MV-4-11 (cell line): ENCODE measurements at places on chromosomes 2 and 18.

- DNase-seq, result peak; percentile 61
Observed at GRCh38 chr18:63317982-63318888, 1.3 kb downstream of the BCL2 start.

DNA sequence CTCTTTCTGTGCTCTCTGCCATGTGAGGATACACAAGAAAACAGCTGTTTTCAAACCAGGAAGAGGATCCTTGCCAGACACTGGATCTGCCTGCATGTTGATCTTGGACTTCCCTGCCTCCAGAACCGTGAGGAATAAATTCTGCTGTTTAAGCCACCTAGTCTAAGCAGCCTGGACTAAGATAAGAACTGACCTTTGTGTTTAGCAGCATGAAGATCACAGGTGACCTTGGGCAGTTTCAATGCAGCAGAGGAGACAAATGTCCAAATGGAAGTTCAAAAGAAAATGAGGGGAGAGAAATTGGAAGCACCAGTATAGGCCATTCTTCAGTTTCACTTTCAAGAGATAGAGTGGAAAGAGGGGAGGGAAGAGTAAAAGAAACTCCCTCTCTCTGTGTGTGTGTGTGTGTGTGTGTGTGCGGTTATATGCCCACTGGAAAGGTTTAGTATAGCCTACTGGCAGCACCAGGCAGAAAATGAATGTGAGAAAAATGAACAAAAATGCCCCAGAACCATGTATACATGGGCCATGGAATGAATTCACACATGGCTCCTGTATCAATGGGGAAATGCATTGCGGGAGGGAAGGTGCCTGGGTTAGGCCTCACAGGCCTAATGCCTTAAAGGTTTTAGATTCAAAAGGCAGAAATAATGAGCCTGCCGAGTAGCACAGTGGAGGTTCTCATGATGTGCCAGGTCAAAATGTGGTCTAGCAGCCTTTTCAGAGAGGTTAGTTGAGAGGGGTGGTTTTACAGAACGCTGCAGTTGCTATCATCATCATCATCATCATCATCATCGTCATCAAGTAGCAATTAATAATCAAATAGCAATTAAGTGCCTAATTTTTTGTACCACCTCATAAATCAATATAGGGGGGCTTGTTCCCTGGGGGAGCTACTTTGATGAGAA lies 1.1 kb upstream of the CERS6 start:
- peak; percentile 32 for DNase-seq

DNA sequence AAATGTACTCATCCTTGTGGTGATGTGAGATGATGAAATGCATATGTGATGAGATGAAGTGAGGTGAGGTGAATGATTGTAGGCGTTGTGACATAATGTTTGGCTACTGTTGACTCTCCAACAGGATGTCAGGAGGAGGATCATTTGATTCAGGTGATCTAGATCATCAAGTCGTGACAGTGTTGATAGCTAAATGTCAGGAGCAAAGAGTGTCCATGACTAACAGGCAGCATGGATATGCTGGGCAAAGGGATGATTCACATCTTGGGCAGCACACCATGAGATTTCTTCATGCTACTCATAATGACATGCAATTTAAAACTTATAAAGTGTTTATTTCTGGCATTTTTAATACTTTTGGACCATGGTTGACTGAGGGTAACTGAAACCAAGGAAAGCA lies 40.2 kb upstream of the UBXN4 start:
- no peak for DNase-seq

- peak; percentile 31 for DNase-seq
Observed at GRCh38 chr2:26268213-26268612, 23.5 kb downstream of the HADHB start.

DNA sequence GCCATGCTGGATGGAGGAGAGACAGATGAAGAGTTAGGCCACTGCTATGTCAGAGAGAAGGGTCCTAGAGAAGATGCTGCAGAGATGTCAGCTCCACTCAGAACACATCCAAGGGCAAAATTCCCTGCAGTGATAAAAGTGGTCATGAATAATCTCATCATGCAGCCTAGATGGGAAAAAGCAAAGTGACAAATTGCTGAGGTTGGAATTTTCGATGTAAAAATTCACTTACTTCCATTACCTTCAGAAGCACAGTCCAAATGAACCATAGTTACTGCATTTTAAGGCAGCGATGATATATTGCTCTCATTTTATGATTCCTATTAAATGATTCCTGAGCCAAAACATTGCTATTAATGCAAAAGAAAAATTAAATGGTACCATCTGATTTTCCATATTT lies 16.4 kb downstream of the ANKRD29 start:
- no peak for DNase-seq

GRCh38 chr2:98324181-98324580 lies 22.1 kb upstream of the CNGA3 start:
- DNase-seq, result peak; percentile 54

- DNase-seq, result no peak
Observed at GRCh38 chr2:189504238-189504637, 63.0 kb downstream of the WDR75 start.

GRCh38 chr2:99088017-99088416 lies 53.5 kb upstream of the C2orf15 start:
- peak; percentile 59 for DNase-seq

DNA sequence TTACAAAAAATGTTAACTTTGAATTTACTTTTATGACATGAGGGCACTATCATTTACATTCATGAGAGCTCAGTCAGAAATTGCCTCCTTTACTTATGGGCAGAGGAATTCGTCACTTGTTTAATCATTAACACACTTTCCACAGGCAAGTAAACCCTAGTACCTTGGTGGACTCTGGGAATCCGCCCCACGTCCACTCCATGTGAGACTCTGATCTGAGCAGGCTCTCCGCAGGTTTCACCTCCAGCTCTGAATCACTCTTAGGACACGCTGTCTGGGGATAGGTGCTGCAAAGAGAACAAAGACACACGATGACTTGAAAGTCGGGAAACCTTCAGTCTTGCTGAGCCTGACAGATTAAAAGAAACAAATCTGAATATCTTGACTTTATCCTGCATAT lies 73.6 kb downstream of the LPIN2 start:
- no peak for DNase-seq

- no peak for DNase-seq
Observed at GRCh38 chr2:3756306-3756705, 52.9 kb downstream of the DCDC2C start.

DNA sequence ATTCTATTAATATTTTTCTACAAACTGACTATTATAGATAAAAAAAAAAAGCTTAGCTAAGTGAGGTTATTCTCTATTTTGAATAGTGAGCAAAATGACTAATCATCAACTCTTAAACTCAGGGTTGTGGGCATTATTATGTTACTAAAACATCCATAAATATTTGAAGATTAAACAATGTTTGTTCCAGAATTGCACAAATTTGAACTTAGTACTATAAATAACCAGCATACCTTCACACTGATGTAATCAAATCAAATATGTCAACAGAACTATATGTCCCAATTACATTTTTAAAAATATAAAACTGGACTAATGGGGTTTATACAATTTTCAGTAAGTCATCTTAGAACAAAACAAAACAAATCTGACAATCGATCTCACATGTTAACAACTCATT lies 800.9 kb downstream of the LRP1B start:
- DNase-seq, result no peak

GRCh38 chr2:208627110-208627884 lies 220.7 kb downstream of the PTH2R start:
- DNase-seq, result no peak

DNA sequence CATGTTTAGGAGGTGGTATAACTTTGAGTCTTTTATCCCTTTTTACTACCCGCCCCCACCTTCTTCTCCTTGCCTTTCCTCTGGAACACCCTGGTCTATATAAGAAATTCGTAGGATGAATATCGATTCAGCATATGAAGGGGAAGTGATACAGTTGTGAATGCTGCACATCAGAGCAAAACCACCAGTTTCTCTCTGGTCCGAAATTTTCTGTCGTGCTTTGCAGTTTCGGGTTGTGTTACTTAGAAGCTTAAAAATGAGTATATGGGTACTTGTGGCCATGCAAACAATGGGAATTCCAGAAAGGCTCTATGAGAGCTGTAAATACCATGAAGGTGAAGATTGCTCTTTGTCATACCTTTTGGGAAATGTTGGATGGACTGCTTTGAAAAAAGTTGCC lies 60.6 kb downstream of the DAW1 start:
- no peak for DNase-seq

DNA sequence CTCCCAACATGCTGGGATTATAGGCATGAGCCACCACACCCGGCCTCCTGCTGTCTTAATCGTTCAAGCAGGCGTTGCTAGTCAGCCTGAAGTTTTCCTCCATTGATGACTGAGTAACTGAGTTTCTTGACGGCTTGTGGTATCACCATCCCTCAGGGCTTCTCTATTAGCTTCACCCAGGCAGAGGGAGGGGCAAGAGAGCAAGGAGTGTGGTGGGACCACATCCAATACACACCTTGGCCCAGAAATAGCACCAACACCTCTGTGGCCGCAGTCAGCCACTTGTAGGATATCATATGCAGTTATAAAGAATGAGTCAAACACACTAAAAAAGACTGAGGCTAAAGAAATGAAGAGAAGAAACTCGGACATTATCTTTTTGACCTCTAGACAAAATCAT lies 1009.4 kb upstream of the CELF4 start:
- DNase-seq, result no peak

GRCh38 chr2:148725564-148725963 lies 81.0 kb downstream of the EPC2 start:
- peak; percentile 82 for DNase-seq

DNA sequence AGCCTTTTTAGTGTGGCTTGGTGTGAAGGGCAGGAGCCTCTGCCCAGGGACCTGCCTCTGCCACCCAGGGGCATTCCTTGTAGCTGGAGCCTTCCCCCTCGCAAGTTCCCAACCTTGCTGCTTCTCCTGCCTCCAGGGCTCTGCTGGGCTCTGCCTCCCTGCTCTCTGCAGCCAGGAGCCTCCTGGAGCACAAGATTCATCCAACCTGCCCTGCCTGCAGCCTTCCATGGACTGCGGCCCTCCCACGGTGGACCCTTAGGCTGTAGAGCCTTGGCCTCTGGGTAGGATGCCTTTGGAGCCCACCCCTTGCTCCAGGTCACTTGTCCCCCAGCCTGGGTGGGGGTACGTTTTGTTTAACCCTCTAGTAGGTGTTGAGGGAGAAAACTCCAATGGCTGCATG lies 2.5 kb downstream of the SLC66A3 start:
- DNase-seq, result no peak

GRCh38 chr2:218166791-218167190 lies at the start of gene CXCR1:
Gene CXCR1, minus strand, starts transcription at chr2:218166962. Its CDS starts 1,751 bp downstream, at chr2:218165211.
- DNase-seq, result peak; percentile 67

DNA sequence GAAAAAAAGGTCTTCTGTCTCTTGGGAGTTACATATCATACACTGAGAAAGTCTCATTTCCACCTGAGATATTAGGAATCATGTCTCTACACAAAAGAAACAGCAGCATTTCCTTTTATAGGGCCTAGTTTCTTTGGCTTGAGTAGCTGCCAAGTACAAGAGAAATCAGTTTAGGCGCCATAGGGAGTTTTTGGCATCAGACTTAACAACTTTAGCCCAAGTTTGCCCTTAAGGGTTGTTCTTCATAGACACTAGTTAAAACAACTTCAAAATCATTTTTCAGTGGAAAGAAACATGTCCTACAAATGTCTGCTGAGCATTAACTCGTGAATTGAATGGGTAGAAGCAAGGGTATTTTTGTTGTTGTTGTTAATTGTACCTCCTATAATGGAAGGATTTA lies 587.0 kb upstream of the DSEL start:
- DNase-seq, result no peak

- DNase-seq, result peak; percentile 10
Observed at GRCh38 chr2:152762202-152762601, 43.8 kb downstream of the ARL6IP6 start.

- no peak for DNase-seq
Observed at GRCh38 chr2:109346601-109347228, 217.7 kb downstream of the SH3RF3 start.

- no peak for DNase-seq
Observed at GRCh38 chr2:37671009-37671815, at the start of gene CDC42EP3. Gene CDC42EP3, minus strand, starts transcription at chr2:37671642. Its CDS starts 25,055 bp downstream, at chr2:37646587.

DNA sequence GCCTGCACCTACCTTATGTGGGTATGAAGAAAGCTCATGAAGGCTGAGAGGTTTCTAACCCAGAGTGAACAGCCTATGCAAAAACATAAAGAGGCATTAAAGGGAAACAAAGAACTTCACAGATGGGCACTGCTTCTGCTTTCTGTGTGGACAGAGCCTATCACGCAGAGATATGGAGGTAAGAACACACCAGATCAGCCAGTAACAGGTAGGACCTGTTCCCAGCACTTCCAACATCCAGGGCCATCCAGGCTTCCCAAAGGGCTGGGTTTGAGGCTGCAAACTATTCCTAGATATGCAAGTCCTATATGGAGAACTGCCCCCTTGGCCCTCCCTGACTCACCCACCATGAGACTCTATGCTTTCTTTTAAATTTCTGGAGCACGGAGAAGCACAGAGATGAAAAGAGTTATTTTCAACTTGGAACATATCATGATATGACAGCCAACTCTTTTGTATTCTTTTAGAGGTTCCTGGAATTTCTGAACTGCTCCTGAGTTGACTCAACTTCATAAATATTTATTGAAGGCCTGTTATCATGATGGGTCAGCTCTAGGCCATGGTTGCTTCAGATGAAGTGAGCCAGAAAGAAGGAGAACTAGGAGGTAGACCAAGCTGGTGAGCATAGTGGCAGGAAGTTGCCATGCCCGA lies 77.4 kb upstream of the PPP1CB start:
- no peak for DNase-seq

DNA sequence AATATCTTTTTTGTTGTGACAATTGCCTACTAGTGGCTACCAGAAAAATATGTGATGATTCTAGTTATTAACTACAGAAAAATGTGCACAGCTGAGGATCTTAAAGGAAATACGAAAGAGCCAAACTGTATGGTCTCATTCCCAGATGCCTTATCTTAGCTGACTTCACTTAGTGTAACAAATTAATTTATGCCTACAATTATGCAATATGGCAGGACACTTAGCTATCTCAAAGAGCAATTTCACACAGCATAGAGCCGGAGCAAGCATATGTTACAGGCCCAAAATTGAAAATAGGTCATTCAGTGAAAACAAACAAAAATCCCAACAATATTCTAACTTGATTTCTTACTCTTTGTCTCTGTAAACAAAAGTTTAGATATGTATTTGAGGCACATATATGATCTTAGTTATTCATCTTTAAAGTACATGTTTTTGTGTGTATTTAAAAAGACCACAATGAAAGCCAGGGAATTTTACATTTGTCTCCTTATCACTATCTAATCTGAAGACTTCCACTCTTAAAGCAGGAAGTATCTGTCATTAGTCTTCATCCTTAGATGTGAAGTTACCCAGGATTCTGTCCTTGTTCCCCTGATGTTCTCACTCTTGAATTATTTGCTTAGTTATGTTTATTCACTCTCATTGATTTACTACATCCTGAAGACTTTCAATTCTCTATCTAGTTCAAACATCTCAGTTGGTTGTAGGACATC lies 1579.0 kb upstream of the NXPH2 start:
- no peak for DNase-seq

DNA sequence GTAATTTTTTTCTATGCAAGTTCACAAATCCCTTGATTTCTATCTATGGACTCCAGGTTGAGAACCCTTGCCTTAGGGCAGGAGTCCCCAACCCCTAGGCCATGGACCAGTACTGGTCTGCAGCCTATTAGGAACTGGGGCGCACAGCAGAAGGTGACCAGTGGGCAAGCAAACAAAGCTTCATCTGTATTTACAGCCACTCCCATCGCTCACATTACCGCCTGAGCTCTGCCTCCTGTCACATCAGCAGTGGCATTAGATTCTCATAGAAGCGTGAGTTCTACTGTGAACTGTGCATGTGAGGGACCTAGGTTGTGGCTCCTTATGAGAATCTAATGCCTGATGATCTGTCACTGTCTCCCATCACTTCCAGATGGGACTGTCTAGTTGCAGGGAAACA lies 70.2 kb upstream of the SMAD2 start:
- no peak for DNase-seq

- peak; percentile 91 for DNase-seq
Observed at GRCh38 chr18:8529609-8530008, 79.6 kb upstream of the RAB12 start.
